Endothelial cell of umbilical vein (primary cell): ENCODE measurements at places on chromosomes 6 and 20.

GRCh38 chr20:62309198-62309944, 6.6 kb downstream of the ADRM1 start:
- DNase-seq: no peak

- no peak for DNase-seq
Observed at GRCh38 chr20:43846516-43846905, 68.1 kb upstream of the TOX2 start.

DNA sequence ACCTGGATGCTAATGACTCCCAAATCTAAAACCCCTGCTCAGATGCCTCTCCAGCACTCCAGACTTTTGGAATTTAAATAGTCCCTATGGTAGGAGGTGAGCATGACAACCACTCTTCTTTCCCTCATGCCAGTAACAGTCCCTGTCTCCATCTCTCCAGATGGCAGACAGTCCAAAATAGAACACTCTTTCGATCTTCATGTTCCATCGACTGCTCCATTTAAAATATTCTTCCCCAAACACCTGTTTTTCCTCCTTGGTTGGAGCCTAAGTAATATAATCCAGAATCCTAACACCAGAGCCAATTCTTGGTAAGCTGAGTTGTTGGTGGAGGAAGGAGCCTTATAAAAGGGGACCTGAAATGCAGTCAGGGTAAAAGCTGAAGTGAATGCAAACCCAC, 723.5 kb upstream of the CHD6 start:
- no peak for DNase-seq

DNA sequence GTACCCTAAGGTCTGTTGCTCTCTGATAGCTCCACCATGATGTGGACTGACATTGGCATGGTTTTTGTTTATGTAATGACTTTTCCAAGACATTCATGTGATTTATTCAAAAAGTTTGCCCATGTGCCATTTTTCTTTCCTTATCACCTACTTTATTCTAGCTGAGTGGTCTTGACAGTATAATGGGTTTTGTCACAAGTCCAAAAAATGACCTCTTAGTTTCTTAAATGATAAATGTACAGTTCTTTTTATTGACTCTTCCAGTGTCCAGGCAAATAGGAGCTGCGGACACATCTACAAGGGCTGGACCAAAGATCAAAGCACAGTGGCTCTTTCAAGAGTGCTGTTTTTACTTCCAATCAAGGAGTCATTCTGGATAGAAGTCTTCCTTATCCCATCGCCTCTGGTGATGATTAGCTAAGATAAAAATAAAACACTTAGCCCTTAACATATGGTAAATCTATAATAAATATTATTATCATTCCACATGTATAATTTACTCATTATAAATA, 141.4 kb downstream of the MMUT start:
- DNase-seq: no peak

- DNase-seq: no peak
Observed at GRCh38 chr20:63830841-63831588, at the start of gene ZBTB46. TSS of gene ZBTB46 (minus strand) at chr20:63831264. CDS start at chr20:63790757, 40,507 bp downstream.

GRCh38 chr6:98833057-98833306, 1.4 kb upstream of the POU3F2 start:
- DNase-seq: no peak

DNA sequence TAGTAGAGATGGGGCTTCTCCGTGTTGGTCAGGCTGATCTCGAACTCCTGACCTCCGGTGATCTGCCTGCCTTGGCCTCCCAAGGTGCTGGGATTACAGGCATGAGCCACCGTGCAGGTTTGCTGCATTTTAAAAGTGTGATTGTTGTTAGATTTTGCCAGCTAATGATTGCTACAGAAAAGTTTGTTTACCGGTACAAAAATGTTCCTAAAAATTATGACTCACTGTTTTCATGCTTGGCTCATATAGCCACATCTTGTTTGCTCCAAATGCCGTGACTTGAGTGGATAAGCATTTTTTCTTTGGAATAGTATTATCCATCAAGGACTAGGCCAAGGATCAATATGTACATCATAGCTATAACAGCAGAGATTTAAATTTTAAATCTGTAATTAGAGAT, 24.3 kb downstream of the LRRN4 start:
- no peak for DNase-seq

DNA sequence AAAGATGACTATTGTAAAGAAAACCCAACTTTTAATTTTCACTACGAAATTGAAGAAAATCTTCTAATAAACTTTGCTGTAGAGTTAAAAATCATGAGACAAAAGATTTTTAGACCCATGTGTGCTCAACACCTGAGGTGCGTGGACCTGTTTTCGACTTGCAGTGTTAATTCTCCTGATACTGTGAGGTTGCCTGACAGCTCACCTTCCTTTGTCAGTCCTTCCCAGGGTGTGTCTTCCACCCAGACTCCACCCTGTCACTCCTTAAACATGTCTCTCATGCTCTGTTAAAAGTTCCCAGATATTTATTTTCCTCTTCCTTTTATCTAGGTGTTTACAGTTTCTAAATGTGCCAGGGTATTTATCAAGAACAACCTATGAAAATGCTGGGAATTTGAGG, 151.3 kb upstream of the NT5E start:
- DNase-seq: no peak

- DNase-seq: no peak
Observed at GRCh38 chr6:6246544-6246943, 73.9 kb downstream of the F13A1 start.

DNA sequence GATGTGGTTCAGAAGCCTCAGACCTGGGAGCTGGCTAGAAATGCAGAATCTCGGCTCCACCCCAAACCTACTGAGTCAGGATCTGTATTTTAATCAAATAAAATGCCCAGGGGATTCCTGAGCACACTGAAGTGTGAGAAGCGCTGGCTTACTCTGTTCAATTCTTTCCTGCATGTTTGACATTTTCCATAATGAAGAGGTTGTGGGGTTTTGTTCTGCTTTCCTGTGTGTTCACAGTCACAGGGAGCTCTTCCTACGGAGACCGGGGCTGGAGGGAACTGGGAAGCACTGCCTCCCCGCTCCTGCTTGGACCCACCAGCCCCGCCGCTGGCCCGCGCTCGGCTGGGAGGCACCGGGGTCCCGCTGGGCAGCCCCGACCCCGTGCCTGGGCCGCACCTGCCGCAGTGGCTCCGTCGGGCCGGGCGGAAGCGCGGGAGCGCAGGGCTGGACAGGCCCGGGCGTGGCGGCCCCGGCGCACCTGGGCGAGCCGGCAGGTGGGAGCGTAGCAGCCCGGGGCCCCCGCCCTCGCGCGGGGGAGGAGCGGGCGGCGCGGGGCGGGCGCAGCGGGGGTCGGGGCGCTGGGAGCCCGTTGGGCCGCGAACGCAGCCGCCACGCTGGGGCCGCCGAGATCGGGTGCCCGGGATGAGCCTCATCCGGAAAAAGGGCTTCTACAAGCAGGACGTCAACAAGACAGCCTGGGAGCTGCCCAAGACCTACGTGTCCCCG, at the start of gene MAPK13:
MAPK13 (plus strand) TSS at position 573 of the 726 bp plus-strand sequence; CDS start at position 643, 70 bp downstream.
- DNase-seq: peak; percentile 37

DNA sequence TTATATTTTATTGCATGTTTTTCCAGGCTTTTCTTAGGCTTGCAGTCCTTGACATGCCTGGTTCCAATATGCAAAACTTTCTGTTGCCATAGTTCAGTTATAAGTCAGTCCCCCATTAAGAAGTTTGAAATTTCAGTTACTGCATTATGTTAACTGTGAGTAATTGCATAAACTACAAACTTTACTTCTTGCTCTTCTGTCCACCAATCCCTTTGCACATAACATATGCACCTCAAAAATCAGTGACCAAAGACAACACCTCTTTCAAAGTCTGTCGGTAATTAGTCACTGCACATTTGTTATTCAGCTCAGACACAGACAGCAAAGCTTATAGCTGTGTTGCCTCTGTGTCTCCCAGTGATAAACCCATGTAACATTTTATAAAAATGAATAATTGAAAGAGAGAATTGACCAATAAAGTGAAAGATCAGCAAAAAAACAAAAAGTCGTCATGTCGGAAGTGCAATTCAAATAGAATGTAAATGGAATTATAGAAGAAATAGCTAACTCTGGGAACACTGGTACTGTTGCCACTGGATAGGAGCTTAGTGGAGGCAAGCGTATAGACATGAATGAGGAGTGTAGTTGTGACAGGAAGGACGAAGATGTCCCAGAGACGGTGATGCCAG, 50.3 kb upstream of the BTBD3 start:
- DNase-seq: no peak

DNA sequence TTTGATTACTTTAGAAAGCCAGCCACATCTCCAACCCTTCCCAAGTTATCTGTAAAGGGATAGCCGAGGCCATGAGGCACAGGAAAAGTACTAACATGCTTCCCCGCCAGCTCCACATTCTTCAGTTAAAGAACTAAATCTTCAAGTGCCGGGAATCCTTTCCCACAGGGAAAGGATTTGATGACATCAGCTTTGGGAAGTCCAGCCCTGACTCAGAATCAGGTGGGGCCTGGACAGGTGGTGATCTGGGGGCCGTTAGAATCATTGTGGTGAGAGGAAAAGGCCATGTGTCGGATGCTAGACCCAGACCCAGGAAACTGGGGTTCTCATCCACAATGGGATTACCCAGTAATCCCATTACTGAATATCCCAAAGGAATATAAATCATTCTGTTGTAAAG, 580.0 kb downstream of the QKI start:
- no peak for DNase-seq

DNA sequence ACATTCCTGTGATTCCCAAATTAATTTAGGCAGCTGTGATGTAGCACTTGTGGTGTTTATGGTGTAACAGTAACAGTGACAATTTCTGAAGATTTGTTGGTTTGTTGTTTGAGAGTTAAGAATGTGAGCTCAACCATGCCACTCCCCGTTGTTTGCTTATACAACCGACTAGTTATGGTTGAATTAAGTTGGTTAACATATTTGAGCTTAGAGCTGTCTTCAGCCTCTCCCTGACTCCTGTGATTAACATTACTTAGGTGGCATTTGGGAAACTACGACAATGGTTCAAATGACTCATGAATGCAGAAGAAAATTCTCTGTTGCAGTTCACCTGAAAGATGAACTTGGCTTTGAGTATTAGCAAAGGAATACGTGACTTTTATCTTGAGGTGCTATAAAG, 35.9 kb upstream of the PRL start:
- no peak for DNase-seq

DNA sequence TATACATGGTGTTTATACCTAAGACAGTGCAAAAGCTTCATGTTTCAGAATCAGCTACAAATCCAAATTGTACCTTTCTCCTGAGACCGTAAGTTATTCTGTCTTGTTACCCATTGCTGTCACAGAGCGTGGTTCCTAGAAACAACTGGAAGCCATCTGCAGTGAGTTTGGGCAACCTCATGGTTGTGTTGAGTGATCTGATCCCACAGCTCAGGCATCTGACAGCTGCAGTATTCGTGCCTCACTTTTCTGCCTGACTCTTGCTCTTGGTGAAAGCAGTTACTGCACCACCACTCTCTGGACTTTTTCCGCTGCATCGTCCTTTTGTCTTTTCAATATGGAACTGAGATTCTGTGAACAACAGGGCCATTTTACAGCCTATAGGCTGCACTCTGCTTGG, 752.6 kb downstream of the MAFB start:
- DNase-seq: no peak

DNA sequence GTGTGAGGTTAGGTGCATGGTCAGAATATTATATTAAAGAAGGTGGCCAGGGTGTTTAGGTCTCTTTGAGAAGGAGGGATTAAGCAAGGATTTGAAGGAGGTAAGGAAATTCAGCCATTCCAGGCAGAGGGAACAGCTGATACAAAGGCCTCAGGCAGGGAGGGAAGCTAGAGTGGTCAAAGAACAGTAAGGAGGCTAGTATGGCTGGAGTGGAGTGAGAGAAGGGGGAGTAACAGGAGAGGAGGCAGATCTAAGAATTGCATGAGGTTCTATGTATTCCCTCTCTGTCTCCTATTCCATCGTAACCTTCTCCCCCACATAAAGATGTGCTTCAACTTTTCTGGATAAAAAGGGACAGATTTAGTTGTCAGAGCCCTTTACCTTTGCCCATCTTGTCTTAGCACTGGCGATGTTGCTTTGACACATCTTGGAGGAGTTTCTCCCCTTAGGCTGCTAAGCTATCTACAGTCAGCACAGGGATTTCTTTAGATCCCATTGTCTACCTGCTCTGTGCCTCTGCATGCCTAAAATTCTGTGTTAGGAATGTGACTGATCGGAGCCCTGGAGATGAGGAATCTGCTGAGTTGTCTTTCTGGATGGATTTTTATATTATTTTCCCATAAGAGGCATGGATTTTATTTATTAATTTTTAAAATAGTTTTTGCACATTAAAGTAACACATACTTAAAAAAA, 59.9 kb downstream of the KLHL31 start:
- no peak for DNase-seq

GRCh38 chr6:136887953-136888352, 34.1 kb upstream of the SLC35D3 start:
- DNase-seq: no peak

DNA sequence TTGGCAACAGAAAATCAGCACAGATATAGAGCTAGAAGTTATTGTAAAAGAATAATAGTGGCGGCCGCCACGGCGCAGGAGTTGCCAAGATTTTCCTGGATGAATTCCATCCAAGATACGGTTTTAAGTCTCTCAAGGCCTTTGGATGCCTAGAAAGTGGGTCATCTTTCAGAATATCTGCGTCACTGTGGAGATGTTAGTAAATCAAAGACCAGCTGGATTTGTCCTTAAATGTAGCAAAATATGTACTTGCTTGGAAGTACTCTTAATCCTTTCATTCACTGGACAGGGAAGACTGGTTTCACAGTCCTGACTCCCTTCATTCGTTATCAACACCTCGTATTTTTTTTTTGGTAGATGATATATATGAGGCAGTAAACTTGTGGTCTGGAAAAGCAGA, 83.0 kb downstream of the SLC22A3 start:
- no peak for DNase-seq

DNA sequence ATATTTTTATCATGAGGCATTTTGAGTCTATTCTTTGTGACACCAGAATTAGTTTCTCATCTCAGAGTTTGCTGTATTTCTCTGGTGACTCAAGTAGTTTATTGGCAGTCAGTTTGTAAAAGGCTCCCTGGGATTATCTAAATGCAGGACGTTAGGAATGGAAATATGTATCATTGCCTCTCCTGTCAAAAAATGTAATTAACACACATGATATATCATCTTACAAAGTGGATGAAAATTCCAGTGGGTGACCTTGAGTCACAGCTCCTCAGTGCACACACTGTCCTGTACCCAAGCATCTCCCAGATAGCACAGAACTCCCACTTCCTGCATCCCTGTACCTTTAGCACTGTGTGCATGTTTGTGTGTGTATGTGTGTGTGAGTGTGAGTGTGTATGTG, 258.6 kb downstream of the LAMA2 start:
- no peak for DNase-seq

DNA sequence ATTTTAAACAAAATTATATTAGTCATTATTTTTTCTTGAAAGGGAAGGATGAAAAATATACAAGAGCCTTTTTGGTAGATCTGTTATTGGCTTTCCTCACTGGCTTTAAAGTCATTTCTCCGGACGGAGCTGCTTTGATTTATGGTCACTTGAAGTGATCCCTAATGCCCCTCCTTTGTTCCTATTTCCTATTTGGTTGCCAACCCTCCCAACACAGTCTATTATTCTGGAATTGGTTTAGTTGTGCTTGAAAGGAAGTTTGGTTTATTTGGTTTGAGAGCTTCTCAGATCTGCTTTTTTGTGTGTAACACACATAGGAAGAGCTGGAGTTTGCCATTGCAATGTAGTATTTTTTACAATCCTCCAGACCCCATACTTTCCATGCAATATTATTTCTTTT, 347.9 kb downstream of the RFPL4B start:
- DNase-seq: peak; percentile 87
